Retina (tissue), 1 donor: ENCODE measurements at places on chromosomes 16 and 17.
A peak's percentile ranks its signal among the peaks of the same experiment; 100 is the strongest.

DNA sequence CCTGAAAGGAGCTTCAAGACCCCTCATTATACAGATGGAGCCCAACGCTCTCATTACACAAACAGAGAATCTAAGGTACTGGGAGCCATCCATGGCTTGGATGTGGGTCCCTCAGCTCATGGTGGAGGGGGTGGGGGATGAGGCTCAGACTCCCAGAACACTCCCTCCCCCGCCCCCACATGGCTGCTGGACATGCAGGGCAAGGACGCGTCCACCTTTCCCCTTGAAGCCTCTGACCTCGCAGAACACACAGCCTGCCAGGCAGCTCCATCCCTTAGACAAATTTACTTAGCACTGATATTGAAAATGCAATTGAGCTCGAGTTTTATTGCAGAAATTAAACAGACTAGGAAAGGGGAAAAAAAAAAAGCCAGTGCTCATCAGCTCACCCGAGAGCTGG lies 203.9 kb downstream of the ZNF423 start:
- no peak for DNase-seq

GRCh38 chr16:53014287-53014686 lies 38.4 kb downstream of the CHD9NB start:
- DNase-seq = no peak

- DNase-seq = peak; percentile 35
Measured at GRCh38 chr16:51971184-51971583, 575.8 kb downstream of the TOX3 start.

- DNase-seq = peak; percentile 68
Measured at GRCh38 chr16:88453611-88454522, 787 bp downstream of the ZFPM1 start.

- DNase-seq = no peak
Measured at GRCh38 chr16:53111078-53111791, 56.4 kb downstream of the CHD9 start.

- no peak for DNase-seq
Measured at GRCh38 chr17:58236394-58236793, 2.0 kb upstream of the LPO start.

GRCh38 chr17:44915321-44915726 lies at the start of gene GFAP:
Gene GFAP, minus strand, starts transcription at chr17:44915500. Its CDS starts 14 bp downstream, at chr17:44915486.
- DNase-seq = no peak

GRCh38 chr16:57318240-57318970 lies 33.9 kb upstream of the PLLP start:
- DNase-seq = no peak

DNA sequence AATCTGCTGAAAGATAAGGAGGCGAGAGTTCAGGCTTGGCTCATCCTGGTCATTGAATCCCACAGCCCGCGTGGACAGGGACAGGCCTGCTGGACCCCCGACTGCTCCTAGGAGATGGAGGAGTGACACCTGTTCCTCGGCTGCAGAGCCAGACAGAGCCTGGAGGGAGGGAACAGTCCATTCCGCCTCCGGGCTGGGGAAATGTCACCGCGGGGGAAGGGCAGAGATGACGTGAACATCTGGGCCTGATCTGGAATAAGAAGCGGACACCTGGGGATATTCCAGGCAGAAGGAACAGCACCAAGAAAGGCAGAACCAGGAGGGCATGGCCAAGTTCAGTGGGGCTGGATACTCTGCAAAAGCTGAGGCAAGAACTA lies 1.5 kb downstream of the ZNF747 start:
- no peak for DNase-seq

DNA sequence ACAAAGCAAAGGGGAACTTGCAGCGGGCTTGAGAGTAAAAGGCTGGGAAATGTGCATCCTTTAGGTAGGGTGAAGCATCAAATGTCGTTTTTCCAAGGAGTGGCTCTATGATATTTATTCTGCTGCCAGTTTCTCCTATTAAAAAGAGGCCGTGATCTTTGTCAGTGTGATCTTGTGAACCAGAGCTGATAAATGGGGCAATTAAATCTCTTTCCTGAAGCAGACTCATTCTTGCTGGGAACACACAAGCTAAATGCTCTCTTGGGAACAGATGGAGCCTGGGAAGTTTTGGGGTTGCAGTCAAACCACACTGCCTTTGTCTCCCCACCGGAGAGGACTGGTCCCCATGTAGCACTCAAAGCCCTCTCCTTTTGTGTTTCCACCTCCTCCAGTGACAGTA lies 408.9 kb downstream of the GRIN2A start:
- DNase-seq = no peak

DNA sequence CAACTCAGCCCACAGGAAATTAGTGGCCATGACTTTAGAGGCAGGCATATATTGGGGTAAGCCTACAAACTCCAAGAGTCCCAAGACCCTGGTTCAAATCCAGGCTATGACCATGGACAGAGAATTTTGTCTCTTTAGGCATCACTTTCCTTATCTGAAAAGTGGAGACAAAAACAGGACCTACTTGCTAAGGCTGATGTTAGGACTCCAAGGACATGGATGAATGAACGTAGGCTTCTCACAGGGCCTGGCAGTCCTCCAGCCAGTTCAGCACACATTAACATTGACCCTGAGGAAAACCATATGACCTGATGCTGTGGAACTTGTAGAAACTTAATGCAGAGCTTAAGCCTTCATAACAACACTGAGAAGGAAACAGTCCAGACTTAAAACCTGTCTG lies 1.4 kb downstream of the FKBP10 start:
- DNase-seq = no peak

- no peak for DNase-seq
Measured at GRCh38 chr16:25030420-25031131, 15.4 kb upstream of the ARHGAP17 start.

DNA sequence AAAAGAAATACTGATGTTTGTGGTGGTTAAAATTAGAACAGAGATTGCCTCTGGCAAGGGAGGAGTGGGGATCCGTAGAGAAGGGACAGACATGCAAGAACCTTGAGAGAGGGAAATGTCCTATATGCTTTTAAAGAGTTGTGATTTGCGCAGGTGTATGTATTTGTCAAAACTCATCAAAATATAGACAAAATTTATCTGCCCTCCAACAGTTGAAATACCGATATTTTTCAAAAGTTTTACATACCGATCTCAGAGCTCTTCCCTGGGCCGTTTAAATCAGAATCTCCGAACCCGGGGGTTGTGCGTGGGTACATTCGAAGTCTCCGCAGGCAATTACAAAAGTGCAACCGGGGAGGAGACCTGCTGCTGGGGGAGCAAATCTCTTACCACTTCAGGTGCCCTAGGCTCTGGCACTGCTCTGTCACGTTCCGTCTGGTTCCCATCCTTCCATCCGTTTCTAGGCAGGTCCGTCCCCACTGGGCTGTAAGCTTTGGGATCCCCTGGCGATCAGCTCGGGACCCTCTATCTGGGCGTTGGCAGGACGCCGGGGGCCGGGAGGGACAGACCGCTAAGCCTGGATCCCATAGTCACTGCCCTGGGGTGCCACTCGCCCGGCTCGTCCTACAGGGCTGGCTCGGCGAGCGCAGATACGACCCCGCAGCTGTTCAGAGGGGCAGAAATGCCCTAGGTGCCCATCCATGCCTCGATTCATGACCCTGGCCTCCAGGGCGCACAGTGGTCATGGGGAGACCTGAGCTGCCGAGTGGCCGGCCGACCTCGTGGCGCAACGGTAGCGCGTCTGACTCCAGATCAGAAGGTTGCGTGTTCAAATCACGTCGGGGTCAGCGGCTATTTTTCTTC lies 4.2 kb downstream of the BORCS6 start:
- DNase-seq = peak; percentile 97

- no peak for DNase-seq
Measured at GRCh38 chr16:57533431-57534336, 2.7 kb downstream of the CCDC102A start.

DNA sequence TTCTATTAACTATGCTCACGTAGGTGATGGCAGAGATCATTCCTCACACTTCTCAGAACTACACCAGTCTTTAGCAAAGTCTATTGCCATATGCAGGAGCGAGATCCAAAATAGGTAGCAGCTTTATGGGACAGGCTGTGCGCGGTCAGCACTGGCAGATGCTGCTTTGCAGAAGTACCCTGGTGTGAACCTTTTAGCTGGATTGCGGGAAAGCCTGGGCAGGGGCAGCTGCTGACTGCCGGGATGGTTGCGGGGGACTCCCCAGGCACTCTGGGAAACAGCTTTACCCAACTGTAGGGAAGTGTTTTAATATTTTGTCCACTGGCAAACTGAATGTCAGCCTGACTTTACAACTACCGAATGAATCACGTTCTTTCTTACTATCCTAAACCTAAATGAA lies 251.3 kb downstream of the HS3ST3A1 start:
- peak; percentile 7 for DNase-seq

DNA sequence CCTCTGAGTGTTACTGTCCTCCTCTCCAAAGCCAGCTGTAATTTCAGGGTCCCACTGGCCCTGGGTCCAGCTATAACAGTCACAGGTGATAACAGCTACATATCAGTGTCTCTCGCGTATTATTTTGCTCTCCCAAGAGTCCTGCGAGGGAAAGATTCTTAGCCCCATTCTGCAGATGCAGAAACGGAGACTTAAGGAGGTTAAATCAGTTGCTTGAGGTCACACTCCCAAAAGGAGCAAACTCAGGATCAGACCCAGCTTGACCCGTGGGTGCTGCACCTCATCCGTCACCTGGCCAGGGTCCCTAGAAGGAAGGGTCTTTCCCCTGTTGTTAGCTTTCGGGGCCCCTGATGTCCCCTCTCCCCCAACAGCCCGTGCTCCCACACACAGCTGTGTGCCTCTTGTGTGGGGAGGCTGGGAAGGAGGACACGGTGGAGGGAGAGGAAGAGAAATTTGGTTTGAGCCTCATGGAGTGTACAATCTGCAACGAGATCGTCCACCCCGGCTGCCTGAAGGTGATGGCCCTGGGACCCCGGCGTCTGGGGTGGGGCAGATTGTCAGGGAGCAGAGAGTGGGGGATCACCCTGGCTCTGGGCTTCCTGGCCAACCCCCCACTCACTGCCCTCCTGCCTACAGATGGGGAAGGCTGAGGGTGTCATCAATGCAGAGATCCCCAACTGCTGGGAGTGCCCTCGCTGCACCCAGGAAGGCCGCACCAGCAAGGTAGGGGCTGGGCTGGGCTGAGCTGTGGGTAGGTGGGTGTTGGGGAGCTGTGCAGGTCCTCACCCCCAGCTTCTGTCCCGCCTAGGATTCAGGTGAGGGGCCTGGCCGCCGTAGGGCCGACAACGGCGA lies 3.8 kb downstream of the FBXL19 start:
- no peak for DNase-seq
